Activated CD4-positive, CD25-positive, alpha-beta regulatory T cell treated with anti-CD3 and anti-CD28 coated beads, Interleukin-2, amount 50 U/mL, for 72 hours (primary cell): ENCODE measurements at places on chromosomes 5 and 9.

DNA sequence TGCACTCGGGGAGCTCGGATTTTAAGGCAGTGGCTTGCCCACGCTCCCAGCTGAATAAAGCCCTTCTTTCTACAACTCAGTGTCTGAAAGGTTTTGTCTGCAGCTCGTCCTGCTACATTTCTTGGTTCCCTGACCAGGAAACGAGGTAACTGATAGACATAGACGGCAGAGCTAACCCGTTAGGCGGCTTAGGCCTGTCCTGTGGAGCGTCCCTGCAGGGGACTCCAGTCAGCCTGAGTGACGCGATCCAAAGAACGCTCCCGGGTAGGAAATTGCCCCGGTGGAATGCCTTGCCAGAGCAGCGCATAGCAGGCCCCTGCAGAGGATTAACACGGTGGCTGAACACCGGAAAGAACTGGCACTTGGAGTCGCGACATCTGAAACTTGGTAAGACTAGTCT lies 1.8 kb upstream of the SELENOP start:
- no peak for DNase-seq

DNA sequence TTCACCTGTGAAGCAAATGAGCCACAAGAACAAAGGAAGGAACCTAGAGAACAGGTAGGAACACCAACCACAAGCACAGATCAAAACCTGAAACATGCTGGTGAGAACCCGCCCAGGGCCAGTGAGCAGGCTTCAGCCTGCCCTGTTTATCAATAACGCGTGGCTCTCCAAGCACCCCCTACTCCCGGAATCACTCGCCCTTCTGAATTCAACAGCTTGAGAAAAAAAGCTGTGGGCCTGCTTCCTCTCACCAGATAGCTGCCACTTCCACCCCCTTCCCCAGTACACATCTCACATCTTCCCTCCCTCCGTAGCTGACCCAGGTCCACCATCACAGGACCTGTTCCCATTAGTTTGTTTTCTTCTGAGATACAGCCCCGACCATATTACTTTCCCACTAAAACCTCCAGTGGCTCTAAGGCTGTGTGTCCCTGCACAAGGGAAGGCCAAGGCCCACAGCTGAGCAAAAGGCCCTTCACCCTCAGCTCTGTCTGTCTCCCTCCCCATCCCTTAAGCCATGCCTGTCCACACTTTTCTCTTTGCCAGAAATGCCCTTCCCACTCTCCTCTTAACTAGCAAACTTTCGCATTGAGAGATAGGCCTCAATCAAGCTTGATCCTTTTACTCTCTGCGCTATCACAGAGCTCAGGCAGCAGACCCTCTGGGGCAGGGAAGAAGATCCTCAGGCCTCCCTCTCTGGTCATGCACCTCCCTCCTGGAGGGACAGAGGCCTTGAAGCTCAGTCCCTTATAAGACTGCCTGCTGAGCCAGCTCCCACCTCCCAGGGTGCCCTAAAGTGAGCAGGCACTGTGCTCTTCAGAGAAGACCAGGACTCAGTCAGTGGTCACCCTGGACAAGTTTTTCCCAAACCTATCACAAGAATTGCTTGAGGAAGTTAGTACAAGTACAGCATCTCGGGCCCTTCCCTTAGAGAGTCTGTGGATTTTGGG lies 30.1 kb downstream of the B4GALT1 start:
- no peak for DNase-seq

GRCh38 chr5:50710838-50711237 lies 44.4 kb downstream of the PARP8 start:
- DNase-seq = no peak

DNA sequence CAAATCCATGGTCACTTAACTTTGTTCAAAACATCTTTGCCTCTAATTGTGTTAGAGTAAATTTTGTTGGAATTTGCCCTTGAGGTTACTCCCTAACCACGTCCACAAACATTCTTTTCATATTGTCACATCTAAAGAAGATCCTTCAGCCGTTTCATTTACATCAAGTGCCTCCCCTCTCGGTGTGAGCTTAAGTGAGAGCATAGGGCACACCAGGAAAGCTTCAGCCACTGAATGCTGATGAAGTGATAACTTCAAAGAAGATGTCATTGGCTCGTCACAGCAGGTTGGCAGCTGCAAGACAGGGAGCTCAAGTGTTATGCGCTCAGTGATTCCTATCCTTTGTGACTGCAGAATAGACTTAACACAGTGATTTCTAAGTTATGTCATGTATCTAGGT lies 49.6 kb upstream of the ADAMTS19 start:
- no peak for DNase-seq

- DNase-seq = no peak
Observed at GRCh38 chr9:82209797-82210470, 221.4 kb downstream of the SPATA31D1 start.

- no peak for DNase-seq
Observed at GRCh38 chr5:104494083-104494482, 931.5 kb upstream of the NUDT12 start.

DNA sequence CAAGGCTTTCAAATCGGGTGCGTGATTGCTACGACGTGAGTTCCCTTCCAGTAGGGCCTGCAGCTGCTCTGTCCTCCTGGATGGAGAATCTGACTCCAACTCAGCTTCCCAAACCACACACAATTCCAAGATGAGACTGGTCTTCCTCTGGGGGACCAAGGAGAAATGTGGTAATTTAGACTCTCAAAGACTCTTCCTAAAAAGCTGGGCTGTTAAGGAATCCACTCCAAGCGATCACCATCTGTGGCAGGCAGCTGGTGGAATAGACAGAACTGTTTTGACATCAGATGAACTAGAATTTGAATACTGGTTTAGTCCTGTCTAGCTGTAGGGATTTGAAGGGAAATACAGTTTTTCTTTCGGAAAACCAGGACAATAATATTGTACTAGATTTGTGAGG lies 130.7 kb upstream of the KLF4 start:
- no peak for DNase-seq

DNA sequence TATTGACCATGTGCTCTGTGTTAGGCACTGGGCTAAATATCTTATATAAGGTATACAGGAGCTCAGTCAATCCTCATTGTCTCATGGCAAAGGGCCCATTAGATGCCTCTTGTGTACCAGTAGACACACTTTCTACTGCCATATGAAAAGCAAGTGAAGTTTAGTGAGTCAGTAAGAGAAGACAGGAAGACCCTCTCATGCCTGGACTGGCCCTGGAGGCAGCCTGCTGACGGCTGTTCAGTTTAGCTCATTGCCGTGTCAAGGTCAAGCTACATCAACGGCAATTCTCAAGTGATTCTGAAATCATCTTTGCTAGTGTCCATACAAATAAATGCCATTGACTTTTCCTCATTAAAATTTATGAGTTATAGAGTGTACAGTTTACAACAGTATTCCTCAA lies 237.9 kb downstream of the IRX1 start:
- no peak for DNase-seq

- DNase-seq = no peak
Observed at GRCh38 chr5:99911971-99912370, 623.2 kb upstream of the FAM174A start.

- no peak for DNase-seq
Observed at GRCh38 chr5:165309446-165309845, 1804.0 kb downstream of the MAT2B start.

GRCh38 chr9:109972026-109972882 lies 192.3 kb downstream of the PALM2AKAP2 start:
- DNase-seq = no peak

DNA sequence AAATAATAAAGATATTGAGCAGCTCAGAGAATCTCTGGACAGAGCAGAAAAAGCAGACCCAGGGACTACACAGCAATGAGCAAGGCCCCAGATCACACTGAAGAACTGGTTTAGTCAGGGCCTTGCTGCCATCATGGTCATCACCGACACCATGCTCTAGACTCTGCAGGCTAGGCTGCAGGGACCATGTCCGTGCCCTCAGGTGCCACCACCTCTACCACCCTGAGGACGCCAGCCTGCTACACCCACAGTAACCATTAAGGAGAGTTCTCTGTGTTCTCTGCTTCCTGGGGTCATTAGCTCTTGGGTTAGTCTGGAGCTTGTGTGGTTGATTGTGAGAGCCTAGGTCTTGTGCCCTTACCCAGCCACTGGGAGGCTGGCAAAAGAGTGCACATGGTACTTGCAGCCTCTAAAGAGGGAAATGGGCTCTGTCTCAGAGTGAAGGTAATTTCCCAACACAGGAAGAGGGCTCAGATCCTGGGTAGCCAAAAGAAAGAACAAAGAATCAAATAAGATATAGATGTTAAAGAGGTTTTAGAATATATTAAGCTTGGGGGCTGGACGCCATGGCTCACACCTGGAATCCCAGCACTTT lies 31.9 kb upstream of the JADE2 start:
- peak; percentile 8 for DNase-seq

- DNase-seq = no peak
Observed at GRCh38 chr5:16464664-16465543, 696 bp downstream of the ZNF622 start.

DNA sequence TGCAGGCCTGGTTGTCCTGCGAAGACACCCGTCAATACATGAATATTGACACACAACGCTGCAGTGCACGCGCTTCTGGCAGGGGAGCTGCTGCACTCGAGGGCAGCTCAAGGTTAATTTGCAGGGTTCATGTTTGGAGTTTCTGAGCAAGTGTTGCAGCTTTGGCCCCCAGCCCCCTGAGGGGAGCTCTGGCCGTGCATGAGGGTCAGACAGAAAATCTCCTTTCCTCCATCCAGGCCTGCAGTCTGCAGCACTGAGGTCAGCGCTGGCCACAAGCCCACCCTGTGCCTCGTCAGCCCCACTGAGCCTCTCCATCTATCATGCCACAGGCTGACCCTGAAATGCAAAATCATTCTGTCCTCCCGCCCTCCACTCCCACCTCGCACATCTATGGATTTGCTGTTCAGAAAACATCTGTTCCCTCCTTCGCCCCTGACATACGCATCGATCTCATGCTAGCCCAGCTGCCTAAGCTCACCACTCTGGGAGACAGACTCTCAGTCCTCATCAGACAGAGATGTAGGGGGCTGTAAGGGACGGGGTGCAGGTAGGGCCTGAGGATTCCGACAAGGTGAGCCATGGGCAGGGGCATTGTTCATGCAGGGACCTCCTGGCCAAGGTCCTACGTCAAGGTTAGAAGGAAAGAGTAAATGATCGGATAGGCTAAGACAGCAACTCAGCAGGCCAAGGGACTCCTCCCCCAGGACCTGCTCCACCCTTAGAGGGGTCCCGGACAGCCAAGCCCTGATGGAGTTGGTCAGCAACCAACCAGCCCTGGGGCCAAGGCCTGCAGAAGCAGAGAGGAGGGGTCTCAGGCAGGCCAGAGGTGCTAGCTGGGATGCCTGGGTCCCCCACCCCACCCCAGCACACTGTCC lies 125.1 kb downstream of the KCNIP1 start:
- DNase-seq = no peak

DNA sequence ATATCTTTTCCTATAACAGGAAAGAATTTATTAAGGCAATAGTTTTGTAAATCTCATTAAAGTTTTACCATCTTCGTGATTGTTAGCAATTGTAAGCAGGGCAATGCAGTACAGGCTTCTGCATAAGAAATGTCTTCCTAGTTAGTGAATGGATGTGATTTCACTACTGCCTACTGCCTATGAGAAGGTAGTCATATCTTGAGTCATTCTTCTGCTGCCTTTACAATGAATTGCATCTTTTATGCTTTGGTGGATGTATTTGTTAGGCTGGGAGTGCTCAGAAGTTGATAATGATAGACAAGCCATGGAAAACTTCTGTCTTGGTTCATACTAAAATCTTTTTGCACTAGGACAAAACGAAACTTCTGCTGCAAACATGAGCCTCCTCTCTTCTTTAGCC lies 128.0 kb downstream of the ADAMTSL1 start:
- DNase-seq = no peak

- no peak for DNase-seq
Observed at GRCh38 chr5:126492939-126493338, 69.7 kb downstream of the GRAMD2B start.

GRCh38 chr5:159849437-159850083 lies 66.7 kb upstream of the ADRA1B start:
- no peak for DNase-seq

GRCh38 chr9:106039151-106039935 lies 345.0 kb downstream of the TMEM38B start:
- DNase-seq = no peak

DNA sequence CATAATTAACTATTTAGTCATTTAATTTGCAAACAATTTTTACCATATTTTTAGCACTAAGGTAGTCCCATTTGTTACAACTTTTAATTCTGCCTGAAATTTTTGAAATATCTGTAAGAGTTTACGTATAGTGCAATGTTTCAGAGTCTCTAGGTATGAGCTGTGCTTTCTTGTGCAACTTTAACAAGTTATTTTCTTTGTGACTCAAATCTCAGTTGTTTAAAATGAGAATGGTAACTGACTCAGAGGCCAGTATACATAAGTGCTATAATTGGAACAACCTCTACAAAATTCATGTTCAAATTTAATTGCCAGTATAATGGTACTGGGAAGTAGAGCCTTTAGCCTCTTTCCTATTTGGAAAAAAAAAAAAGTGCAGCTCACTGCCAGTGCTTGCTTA lies 14.2 kb upstream of the ZNF883 start:
- DNase-seq = no peak

- no peak for DNase-seq
Observed at GRCh38 chr9:128385496-128386460, 14.6 kb downstream of the URM1 start.

GRCh38 chr9:127903557-127904475 lies 4.4 kb upstream of the ST6GALNAC6 start:
- peak; percentile 61 for DNase-seq

DNA sequence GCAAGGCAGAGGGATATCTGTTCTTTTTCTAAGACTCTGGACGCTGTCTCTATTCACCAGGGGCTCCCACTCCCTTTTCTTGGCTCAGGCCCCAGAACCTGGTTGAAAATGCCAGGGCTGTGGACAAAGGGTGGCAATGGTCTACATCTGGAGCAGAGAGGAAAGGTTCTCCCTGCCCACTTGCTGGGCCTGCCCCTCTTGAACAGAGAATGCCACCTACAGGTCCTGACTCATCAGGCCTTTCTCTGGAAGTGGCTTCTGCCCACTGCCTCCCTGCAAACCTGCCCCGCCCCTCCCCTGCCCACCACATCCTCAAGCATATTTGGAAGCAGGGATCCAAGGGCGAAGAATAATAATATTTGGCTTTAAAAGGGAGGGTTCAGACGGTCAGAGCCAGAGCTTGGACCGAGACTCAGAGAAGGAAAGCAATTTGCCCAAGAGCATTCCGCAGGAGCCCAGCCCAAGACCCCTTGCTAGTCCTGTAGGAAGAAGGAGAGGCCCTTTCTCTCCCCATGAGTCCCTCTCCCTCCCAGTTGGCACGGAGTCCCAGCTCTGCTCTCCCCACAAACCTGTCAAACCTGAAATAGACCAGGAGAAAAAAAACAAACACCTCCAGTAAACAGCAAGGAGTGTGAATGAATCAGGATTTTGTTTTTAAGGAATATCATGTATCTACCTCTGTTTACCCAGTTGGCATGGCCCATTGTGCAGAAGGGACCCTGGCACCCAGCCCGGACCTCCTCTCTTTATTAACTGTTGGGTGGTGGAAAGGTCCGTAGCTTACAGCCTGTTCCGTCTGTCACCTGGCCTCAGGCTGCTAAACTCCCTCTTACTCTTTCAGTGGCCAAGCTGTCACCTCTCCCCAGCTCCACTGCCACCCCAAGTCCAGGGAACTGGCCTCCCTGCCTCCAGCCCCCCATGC lies 37.7 kb upstream of the STXBP1 start:
- DNase-seq = no peak
